ENCODE measurements at places on chromosomes 7 and 10.

DNA sequence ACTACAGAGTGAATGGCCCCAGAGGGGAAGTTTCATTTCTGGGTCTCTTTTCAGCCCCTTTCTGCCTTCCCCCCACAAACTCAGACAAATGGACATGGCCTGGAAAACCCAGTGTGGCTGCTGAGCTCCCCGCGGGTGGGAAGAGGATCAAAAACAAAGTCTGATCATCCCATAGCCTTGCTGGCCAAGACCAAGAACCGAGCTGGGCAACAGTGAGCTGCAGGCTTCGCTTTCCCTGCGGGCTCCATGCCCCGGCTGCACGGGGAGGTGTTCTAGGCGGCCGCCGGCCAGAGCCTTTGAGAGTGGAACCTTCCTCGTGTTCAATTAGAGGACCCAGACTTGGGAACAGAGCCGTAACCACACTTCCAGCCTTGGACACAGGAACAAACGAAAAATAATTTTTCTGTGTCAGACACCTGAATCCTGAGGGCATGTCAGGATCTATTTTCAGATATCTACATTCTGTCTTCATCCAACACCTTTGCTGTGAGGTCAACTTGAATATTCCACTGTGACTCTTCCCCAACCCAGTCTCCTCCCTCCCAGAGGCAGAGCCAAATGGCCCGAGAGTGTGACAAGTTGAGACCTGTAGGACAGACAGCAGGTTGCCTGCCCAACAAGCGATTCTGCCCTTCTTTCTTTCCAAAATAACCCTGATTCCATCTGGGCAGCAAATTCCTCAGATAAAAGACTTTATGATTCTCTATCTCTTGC is 26.0 kb downstream of the WDR86 start:
- no peak for DNase-seq

GRCh38 chr7:155815332-155816191 is 3.3 kb upstream of the SHH start:
- no peak for DNase-seq

DNA sequence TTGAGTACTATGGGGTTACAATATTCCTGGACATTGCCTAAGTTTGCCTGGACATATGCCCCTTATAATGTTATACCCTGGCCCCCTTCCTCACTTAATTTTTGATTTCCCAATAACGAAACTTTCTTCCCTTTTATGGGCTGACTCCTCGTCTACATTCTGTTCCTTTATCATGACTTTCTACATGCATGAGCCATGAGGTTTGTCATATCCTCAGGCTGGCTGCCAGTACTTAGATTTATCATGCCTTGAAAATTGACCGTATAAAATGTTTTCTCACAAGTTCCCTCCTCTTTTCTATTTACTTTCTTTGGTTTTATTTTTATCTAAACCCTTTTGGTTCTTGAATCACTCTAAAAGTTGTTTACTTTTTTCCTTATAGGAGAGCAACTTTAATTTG is 4.7 kb downstream of the DNAH11 start:
- DNase-seq, result no peak

DNA sequence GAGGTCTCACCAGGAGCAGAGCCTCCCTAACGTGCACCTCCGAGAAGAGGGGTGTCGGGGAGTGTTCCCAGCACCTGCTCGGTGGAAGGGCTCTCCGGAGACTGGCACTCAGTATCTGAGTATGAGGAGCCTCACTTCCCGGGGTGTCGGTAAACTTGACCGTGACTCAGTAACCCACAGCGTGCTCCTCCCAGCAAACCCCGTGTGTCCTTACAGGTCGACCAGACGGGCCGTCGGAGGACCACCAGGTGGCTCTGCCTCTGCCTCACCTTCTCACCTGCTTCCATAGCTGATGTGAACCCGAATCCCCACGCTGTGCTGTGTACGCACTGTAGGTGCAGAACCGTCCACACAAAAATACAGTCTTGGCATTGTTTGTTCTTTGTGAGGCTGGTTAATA is 29.0 kb upstream of the KNDC1 start:
- DNase-seq, result no peak

GRCh38 chr7:149599636-149600206 is 102.1 kb upstream of the ZNF746 start:
- DNase-seq, result no peak

DNA sequence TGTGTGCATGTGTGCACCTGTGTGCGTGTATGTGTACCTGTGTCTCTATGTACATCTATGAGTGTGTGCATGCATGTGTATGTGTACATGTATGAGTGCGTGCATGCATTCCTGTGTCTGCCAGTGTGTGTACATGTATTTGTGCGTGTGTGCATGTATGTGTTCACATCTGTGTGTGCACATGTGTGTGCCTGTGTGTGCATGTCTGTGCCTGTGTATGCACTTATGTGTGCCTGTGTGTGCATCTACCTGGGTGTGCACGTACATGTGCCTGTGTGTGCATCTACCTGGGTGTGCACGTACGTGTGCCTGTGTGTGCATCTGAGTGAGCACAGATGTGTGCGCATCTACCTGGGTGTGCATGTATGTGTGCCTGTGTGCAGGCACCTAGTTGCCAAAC is 102.2 kb upstream of the DIP2C start:
- DNase-seq, result no peak

DNA sequence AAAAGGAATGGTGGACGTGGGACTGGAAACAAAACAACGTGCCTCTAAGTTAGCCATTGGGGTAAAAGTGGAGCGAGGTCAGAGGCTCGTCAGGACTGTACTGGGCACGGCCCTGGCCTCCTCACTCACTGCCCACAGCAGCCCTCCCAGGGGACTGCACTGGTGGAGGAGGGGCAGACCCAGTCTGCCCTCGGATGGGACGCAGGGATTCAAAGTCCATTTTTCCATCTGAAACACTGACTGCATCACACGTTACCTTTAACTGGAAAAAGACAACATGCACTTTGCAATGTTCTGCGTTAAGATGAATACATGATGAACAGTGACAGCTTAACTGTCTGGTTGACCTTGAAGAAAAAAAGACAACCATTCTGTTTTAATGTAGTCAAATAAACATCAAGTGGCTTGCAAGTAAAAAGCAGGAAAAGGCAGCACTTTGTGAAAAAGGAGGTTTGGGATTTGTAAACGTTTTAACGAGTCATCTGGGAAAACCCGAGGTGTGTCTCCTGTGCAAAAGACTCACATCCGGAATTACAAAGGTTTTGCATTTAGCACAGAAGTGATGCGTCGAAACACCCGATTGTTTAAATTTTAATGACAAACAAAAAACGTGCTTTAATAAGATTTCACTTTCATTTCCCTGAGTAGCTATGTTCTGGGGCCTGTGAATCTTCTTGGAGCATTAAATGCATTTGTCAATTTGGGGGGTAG is 18.8 kb downstream of the KLF6 start:
- DNase-seq, result no peak

GRCh38 chr7:85001495-85002345 is 185.1 kb downstream of the SEMA3D start:
- no peak for DNase-seq

DNA sequence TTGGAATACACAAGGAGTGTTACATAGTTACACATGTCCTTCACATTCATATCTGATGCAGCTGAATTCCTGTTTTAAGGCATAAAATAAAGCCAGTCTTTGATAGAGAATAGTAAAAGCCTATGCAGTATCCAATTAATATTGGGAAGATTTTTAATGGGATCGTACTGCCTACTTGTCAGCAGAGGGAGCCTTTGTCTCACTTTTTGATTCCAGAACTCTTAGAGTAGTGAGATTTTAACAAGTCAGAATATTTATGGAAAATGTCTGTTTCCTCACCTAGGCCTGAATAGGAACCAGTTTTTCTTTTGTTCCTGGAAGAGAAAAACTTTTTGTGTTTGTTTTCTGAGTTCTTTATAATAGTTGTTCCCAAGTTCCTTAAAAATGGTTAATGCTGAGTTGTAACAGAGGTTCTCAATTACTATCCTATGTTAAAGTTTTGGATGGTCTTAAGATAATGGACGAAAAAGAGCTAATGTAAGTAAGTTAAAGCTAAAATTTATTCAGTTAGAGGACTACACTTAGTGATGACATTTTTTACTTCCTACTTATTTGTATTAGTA is 114.0 kb downstream of the BBS9 start:
- no peak for DNase-seq

DNA sequence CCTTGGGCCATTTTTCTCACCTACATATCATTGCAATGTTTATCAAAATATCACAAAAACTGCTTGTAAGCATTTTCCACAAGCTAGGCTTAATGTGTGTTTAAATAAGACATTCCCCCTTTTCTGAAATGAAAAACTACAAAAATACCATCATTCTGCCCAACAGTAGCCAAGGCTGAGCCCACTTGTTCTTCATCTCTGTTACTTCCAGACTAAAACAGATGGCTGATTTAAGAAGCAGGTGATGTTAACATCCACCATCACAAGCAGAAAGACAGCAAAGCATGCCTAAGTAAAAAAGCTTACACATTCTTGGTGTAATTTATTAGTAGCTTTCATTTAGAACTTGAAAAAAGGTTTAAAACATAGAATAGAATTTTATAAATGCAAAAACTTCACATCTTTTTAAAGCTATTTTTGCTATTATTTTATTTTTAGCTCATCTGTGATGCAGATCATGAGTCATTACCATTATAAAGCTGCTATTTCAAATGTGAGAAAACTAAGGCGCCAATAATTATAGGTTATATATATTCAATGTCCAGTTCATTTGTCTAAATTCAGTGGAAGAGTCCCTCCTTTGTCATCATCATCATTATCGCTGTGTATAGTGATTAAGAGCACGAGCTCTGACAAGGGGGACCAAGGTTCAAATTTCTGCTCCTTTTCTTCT is 109.4 kb downstream of the RELN start:
- DNase-seq, result no peak

GRCh38 chr7:17093461-17093860 is 205.0 kb upstream of the AHR start:
- DNase-seq, result no peak

GRCh38 chr7:142906643-142907042 is 21.1 kb upstream of the TRPV6 start:
- no peak for DNase-seq

GRCh38 chr10:126940670-126941310 is 35.6 kb downstream of the DOCK1 start:
- no peak for DNase-seq

- peak; percentile 68 for DNase-seq
Measured at GRCh38 chr10:47024399-47025252, 113.4 kb downstream of the PTPN20 start.

- no peak for DNase-seq
Measured at GRCh38 chr7:86926732-86927131, 132.7 kb downstream of the ELAPOR2 start.

GRCh38 chr7:25834050-25834449 is 317.9 kb upstream of the NFE2L3 start:
- no peak for DNase-seq

DNA sequence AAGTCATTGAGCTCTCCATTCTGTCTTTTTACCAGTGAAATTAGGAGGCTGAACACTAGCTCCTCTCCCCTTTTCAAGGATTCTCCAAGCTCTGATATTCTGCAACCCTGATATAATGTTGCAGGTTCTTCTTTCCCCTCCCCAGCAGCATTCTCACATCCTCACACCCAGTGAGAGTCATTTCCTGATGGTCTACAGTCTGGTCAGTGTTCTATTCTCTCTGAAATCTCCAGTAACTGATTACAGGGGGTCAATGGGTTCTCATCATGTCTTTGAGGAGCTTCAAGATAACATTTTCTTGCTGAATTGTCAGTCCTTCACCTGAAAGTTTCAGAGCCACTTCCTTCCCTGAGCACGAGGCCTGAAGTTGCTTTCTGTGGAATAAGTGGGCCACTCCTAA is 299.4 kb downstream of the PTEN start:
- DNase-seq, result no peak

DNA sequence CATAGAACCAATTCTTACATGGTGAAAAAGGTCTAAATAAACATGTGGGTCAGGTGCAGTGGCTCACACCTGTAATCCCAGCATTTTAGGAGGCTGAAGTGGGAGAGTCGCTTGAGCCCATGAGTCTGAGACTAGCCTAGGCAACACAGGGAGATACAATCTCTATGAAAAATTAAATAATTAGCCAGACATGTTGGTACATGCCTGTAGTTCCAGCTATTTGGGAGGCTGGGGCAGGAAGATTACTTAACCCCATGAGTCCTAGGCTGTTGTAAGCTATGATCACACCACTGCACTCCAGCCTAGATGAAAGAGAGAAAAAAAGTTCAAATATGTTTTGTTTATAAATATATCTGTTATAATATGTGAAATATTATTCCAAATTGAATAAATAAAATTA is 643.6 kb downstream of the IPMK start:
- DNase-seq, result no peak

- no peak for DNase-seq
Measured at GRCh38 chr10:104139221-104139620, 17.2 kb downstream of the SFR1 start.

GRCh38 chr7:150903606-150904005 is 51.3 kb downstream of the AOC1 start:
- DNase-seq, result no peak

- no peak for DNase-seq
Measured at GRCh38 chr10:89690027-89690426, 11.4 kb upstream of the KIF20B start.

GRCh38 chr10:59708816-59709394 is 745 bp downstream of the SLC16A9 start:
- DNase-seq, result peak; percentile 65

GRCh38 chr10:73931767-73932619 is 21.1 kb downstream of the PLAU start:
- DNase-seq, result no peak

GRCh38 chr7:70389531-70390151 is 742.3 kb upstream of the GALNT17 start:
- no peak for DNase-seq

DNA sequence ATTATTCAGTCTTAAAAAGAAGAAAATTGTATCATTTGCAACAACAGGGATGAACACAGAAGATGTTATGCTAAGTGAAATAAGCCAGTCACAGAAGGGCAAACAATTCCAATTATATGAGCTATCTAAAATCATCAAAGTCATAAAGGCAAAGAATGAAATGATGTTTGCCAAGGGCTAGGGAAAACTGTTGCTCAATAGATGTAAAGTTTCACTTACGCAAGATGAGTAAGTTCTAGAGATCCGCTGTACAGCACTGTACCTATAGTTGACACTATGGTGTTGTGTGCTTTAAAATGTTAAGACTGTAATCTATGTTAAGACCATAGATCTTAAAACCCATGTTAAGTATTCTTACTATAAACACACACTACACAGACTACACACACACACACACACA is 904.6 kb upstream of the LRRN3 start:
- no peak for DNase-seq

DNA sequence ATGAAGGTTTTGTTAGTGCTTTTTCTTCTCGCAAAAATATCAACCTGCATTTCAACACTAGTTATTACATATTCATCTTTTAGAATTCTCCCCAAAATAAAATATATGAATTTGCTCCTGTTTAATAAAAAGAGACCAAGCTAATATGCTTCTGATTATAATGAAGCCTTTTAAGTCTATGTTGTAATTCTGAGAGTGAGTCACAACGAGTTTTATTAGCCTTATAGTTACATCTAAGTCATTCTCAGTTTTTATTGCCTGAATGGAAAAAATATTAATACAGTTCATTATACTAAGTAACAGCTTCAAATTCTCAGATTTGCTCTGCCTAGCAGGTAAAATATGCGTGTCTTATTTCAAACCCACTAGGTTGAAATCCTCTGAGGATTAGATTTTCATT is 152.4 kb upstream of the CELF2 start:
- DNase-seq, result no peak

- DNase-seq, result no peak
Measured at GRCh38 chr7:70634610-70635068, 497.3 kb upstream of the GALNT17 start.

GRCh38 chr7:11768263-11768662 is 63.7 kb downstream of the THSD7A start:
- DNase-seq, result no peak

- no peak for DNase-seq
Measured at GRCh38 chr7:17968791-17969715, 28.8 kb upstream of the SNX13 start.
